CD4-positive, alpha-beta T cell treated with Interleukin-4 for 1 hour (primary cell): ENCODE measurements at places on chromosomes 7 and 10.

GRCh38 chr10:126459878-126460481 is 71.7 kb upstream of the ADAM12 start:
- DNase-seq, result no peak

DNA sequence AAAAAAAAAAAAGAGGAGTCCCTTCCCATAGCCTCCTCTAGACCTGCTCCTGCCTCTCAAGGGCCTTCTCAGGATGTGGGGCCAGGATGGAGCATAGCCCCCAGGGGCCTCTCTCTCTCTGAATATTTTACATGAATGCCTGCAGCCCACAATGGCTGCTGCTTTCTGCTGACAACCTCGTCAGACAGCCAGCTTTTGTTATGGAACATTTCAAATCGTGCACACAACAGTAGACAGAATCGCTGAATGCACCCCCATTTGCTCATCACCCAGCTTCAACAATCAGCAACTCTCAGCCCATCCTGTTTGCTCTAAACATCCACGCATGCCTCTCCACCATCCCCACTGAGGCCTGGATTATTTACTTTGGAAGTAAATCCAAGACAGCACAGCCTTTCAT is 5.4 kb downstream of the PLAC9 start:
- DNase-seq, result no peak

DNA sequence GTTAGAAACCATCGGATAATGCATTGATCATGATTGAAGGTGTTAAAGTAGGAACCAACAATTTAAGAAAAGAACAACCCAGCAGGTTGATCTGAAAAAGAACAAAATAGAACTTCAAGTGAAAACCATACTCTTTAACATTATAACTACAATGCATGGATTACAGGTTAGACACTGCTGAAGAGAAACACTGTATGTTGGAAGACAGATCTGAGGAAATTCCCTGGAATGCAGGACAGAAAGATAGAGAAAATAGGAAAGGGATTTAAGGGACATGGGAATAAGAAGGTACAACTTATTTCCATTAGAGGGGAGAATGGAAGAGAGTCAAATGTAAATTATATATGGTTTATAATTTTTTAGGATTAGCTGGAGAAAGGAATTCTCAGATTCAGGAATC is 303.3 kb downstream of the DNAJB6 start:
- DNase-seq, result no peak

- DNase-seq, result no peak
Observed at GRCh38 chr7:127886248-127886647, 145.0 kb downstream of the LRRC4 start.

- no peak for DNase-seq
Observed at GRCh38 chr7:100017300-100017699, 1.9 kb downstream of the ZKSCAN1 start.

- no peak for DNase-seq
Observed at GRCh38 chr7:102120666-102121195, 165.9 kb upstream of the SH2B2 start.

- no peak for DNase-seq
Observed at GRCh38 chr10:131635564-131636015, 265.2 kb upstream of the PPP2R2D start.

DNA sequence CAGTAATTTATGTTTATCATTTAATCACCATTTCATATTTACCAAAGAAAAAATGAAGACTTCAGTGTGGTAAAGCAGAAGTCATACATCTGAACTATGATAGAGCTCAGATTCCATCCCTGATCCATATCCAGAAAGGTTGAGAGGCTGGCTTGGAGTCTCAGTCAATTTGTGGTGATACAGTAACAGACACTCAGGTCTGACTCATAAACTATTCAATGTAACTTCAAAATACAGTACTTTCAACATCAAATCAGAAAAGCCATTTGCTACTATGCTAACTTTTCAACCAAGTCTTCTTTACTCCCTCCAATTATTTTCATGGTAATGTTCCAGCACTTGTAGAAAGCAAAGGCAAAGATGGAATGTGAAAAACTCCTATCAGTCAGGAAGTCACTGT is 190.4 kb downstream of the HDAC9 start:
- DNase-seq, result no peak

DNA sequence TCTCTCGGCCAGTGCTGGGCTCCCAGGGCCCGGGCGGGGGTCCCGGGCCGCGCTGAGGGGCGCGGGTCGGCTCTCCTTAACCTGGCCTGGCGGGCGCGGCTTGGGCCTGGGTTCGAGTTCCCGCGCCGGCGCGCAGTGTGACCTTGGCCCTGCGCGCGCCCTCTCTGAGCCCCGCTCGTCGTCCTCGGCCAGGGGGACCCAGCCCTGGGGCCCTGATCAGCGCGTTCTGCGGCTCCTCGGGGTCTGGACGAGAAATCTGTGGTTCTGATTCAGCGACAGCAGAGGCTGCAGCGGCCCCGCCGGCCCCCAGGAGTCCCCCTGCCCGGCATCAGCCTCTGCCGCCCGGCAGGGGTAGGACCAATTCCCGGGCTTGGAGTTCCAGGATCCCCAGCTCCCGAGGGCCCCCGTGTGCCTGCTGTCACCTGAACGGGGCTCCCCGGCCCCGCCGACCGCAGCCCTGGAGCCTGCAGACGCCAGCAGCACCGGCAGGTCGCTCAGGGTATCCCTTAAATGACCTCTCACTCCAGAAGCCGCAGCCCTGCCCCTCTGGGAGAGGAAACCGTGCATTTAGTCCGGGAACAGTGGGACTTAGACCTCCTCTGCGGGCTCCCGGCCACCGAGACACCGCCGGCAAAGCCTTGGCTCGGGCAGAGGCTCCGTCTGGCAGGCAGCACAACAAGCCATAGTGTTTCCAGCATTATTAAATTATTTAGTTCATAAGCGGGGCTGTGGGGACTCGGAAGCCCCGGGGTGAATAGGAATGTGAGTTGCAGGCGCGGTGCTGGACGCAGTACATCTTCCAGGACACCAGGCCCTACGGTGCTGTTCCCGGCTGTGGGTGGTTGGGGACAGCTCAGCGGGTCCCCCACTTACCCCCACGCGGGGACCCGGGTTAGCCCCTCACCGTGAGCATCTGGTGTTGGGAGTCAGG is 572 bp downstream of the CHST12 start:
- DNase-seq, result no peak

DNA sequence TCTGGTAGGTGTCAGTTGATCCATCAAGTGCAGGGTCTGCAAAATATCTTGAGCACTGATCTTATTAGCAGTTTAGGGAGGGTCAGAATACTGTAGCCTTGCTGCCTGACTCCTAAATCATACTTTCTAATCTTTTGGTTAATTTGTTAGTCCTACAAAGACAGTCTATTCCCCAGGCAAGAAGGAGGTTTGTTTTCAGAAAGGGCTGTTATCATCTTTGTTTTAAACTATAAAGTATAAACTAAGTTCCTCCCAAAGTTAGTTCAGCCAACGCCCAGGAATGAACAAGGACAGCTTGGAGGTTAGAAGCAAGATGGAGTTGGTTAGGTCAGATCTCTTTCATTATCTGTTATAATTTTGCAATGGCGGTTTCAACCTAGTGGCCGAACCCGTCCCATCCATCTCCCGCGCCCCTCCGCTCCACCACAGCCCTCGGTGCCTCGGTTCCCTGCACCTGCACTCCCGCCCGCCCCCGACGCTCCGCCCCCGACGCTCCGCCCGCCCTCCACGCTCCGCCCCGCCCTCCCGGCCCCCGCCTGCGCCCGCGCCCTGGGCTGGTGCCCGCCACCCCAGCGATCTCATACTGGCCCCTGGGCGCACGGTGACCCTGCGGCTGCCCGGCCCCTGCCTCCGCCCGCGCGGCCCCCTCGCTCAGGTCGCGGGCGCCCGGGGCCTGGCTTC is at the start of gene ADCK2:
ADCK2 (plus strand) TSS at position 564 of the 681 bp plus-strand sequence. CDS start 386 bp downstream, outside the sequence.
- DNase-seq, result peak; percentile 49

GRCh38 chr10:1392127-1392526 is 335.9 kb downstream of the WDR37 start:
- no peak for DNase-seq

DNA sequence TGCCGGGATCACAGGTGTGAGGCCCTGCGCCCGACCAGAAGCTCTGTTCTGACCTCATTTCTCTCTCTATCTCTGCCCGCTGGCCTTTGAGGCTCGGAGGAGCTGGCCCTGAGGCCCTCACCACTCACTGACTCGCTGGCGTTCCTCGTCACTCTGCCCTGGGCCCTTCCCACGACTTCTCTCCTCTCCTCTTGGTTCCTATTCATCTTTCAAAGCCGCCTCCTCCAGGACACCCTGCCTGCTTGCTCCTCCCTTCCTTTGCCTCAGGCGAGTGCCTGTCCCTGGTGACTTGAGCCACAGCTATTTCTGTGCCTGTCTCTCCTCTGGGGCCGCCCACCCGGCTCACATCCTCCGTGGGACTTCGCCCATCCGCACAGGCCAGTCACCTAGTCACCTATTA is 17.3 kb upstream of the ADGRA1 start:
- DNase-seq, result no peak

GRCh38 chr10:38032886-38033285 is 22.4 kb downstream of the ZNF33A start:
- no peak for DNase-seq

DNA sequence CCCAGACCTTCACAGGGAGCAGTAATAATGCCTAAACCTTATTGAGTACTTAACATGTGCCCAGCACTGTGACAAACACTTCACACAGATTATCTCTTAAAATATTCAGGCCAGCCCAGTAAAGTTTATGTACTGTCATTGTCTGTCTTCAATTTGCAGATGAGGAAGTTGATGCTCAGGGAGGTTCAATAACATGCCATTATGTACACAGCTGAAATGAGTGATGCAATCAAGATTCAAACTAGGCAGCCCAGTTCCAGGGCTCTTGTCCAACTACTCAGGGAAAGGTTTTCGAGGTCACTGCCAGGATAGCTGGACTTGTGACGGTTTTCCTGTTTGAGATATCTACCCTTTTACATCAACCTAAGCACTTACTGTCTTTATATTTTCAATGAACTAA is 56.1 kb downstream of the AUTS2 start:
- DNase-seq, result no peak

- no peak for DNase-seq
Observed at GRCh38 chr7:32357535-32358277, 132.5 kb downstream of the LSM5 start.

- DNase-seq, result no peak
Observed at GRCh38 chr7:118583641-118584040, 359.1 kb downstream of the ANKRD7 start.

DNA sequence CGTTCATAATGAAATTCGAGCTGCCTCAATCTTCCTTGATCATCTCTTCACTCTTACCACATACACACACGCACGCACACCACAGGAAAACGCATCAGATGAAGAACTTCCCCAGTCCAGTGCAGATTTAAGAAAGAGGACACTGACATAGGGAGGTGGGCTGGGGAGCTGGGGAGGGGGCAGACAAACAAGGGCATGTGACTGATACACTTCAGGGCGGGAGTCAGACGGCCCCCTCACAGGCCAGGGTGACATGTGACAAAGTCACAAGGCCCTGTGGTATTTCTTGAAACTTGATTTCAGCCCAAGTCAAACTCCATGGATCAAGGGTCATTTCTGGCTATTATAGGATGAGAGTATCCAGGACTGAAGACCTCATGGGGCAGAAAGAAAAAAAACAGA is 82.6 kb downstream of the KCNMA1 start:
- no peak for DNase-seq

- DNase-seq, result no peak
Observed at GRCh38 chr10:19049567-19049966, 966 bp downstream of the MALRD1 start.

DNA sequence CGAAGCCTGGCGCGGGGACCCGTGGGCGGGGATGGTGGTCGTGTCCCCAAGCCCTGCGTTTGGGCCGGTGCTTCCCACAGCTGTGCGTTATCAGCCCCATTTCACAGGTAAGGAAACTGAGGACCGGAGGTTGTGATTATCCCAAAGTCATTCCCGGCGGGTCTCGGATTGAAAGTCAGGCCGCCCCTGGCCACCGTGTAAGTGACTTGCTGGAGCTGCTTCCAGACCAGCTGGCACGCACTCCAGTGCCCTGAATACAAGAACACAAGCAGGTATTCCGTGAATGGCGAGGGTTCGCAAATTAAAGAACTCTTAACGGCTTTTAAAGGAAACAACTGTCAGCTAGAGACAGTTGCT is 675 bp upstream of the ATE1 start:
- DNase-seq, result no peak

GRCh38 chr10:132832186-132832969 is 46.4 kb upstream of the NKX6-2 start:
- no peak for DNase-seq

GRCh38 chr7:74708569-74709275 is 51.2 kb downstream of the GTF2I start:
- no peak for DNase-seq

- DNase-seq, result no peak
Observed at GRCh38 chr10:659688-660141, 29.8 kb downstream of the DIP2C start.

GRCh38 chr10:128563387-128563786 is 437.2 kb upstream of the MKI67 start:
- no peak for DNase-seq

GRCh38 chr10:102801496-102801895 is 35.7 kb downstream of the CYP17A1 start:
- no peak for DNase-seq

- DNase-seq, result no peak
Observed at GRCh38 chr10:637771-638195, 51.7 kb downstream of the DIP2C start.

DNA sequence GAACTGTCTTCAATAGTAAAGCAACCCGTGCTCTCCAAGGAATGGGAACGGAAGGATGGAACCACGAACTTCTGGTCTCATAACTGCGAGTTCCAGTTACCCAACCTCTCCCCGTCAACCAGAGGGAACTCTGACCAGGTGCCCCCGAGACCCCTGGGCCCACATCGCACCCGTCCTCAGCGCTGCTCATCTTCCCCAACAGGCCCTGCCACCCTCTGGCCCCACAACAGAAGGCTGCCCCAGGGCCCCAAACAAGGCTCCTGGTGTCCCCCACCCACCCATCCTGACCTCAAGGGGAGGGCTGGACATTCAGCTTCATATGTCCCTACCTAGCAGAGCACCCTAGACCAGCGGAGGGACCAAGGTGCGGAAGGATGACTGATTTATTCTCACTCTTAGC is 22.7 kb downstream of the PITRM1 start:
- DNase-seq, result no peak

- DNase-seq, result no peak
Observed at GRCh38 chr10:43027331-43027955, 49.4 kb upstream of the RET start.

- DNase-seq, result no peak
Observed at GRCh38 chr10:132144086-132144485, 42.7 kb upstream of the DPYSL4 start.

- DNase-seq, result no peak
Observed at GRCh38 chr10:66714741-66715140, 211.1 kb upstream of the LRRTM3 start.

- DNase-seq, result no peak
Observed at GRCh38 chr7:26724795-26725194, 139.6 kb downstream of the SKAP2 start.

DNA sequence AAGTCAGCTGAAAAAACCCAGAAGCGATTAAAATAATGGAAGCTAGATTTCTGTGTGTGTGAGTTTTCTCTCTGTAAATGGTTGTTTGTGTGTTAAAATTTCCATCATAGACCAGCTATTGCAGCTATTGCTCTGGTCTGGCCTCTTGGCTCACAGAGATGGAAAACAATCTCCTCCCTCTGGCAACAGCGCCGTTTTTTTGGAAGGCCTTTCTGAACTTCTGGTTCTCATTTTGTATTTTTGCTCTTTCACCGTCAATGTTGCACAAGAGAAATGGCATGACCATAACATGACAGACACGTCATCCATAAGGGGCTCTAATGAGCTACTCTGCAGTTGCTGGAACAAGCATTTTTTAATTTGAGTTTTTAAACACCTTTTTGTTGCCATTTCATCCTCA is 91.0 kb downstream of the CUBN start:
- DNase-seq, result no peak
